ENCODE measurements at places on chromosomes 2 and 18.

DNA sequence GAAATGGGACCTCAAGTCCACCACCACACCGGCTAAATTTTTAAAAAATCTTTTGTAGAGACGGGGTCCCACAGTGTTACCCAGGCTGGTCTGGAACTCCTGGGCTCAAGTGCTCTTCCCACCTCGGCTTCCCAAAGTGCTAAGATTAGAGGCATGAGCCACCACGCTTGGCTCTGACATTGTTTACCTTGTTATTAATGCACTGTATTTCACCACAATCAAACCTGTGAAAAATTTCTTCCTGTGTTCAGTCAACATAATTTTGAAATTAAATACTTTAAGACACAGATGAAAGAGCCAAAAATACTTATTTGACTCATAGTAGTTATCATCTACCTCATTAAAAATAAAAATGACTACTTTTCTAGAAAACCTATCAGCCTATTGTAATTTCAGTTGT is 16.0 kb upstream of the FAM124B start:
- no peak for DNase-seq

DNA sequence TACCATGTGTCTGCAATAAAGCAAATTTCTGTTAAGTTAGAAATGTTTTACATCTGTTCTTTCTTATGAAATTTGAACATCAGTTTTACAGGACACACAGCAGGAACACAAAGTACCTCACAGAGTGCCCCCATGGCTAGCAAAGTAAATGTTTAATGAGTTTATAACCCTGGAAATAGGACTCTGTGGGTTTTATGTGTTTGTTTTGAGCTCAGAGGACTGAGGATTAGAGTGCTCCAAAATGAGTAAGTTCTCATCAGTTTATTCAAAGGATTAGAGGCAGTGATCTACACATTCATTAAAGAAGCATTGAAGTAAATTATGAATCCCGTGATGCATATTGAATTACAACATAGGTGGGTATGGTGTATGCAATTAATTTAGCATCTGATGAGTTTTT is 281.8 kb downstream of the GULP1 start:
- DNase-seq: no peak

GRCh38 chr18:49400398-49401072 is 59.9 kb downstream of the DYM start:
- peak; percentile 95 for DNase-seq

GRCh38 chr2:99198103-99198841 is 17.3 kb downstream of the MRPL30 start:
- DNase-seq: no peak

DNA sequence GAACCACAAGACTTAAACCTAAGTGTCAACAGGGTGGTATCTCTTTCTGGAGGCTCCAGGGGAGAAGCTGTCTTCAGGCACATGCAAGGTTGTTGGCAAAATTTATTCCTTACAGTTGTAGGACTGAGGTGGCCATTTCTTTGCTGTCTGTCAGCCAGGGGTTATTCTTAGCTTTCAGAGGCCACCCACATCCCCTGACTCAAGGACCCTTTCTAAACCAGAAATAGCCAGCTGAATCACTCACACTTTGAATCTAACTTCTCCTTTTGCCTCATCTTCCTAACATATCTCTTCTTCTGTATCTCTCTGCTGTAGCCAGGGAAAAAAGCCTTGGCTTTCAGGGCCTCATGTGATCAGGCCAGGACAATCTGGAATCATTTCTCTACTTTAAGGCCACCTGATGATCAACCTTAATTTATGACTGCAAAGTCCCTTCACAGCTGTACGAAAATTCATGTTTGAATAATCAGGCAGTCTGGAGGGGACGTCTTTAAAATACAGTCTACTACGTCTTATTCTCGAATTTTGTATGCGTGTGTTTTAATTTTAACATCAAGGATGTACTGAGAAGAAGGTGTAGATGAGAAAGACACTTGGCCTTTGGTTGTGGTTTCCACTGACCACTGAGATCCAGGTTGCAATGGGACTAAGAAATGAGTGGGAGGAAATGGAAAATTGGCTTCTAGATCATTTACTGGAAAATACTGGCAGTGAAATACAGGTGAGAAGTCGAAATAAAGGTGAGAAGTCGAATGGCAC is 90.4 kb downstream of the DOCK10 start:
- DNase-seq: no peak

DNA sequence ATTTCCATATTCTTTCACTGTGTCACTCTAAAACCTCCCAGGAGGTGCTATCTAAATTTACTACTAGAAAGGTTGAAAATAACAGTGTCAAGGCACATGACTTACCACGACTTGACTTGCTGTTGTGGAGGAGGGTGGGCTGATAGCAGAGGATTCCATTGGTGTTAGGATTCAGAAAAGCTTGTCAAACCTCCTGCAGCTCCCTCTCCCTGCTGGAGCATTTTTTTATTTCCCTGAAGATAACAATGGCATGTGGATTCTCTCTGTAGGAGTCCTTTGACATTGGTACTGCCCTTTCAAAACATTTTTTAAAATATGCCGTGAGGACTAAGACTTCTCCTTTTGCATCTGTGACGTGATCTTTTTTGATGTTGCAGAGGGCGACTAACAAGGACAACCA is 696.9 kb upstream of the GYPC start:
- DNase-seq: no peak

DNA sequence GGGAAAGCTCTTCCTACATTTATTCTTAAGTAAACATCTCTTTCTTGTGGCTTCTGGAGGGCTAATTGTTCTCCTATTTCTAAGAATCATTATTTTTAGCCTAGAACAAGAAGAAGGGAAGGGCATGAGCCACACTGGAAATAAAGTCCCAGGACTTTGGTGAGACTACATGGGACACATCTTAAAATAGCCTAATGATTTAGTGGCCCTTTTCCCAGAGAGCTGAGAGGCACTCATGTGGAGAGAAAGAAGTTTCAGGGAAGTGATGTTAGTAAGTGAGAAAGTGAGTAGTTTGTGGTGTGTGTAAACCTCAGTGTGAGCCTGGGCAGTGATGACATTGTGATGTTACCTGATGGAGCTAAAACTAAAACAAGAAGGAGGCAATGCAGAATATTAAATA is 14.6 kb downstream of the ITGA4 start:
- peak; percentile 13 for DNase-seq

DNA sequence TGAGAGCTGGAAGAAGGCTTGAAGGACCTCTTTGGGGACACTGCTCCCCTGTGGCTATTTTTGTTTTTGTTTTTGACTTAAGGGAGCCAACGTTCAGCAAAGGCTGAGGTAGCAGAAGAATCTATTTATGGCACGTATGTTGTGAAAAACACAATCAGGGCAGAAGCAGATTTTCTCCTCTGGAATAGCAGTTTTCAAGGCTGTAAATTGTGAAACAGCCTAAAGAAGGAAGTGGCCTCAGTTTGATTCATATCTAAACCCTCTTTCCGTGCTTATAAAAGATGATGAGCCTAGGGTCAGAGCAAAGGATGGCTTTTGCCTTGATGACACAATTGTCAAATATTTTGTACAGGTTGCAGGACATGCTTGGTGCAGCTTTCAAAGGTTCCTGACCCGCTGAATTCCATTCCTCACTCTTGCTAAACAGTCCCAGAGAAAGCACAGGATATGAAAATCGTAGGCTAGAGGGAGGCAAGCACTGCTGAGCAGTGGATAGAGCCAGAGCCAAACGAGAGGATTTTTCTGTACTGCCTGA is 106.2 kb upstream of the DLX2 start:
- peak; percentile 16 for DNase-seq

DNA sequence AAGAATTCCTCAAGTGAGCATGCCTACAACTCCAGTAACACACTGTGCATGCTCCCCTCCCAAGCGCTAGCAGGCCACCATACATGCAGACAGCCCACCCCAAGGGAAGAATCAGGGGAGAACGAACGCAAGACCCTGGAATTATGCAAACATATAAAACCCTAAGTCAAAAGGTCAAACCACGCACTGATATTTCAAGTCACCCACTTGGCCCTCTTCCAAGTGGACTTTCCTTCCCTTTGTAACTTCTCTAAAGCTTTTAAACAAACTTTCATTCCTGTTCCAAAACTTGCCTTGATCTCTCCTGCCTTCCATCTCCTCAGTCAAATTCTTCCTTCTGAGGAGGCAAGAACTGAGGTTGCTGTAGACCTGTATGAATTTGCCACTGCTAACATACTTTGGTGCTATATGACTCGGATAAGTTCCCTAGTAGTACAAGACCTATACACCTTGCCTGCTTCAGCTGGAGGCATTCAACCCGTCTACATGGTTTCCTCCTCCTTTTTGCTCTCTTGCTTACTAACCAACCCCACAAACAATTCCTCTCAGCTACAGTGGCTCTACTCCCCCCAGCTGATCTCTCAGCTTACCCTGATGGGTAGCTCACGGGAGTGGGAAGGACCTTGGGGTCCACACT is 11.1 kb upstream of the RPIA start:
- DNase-seq: no peak

DNA sequence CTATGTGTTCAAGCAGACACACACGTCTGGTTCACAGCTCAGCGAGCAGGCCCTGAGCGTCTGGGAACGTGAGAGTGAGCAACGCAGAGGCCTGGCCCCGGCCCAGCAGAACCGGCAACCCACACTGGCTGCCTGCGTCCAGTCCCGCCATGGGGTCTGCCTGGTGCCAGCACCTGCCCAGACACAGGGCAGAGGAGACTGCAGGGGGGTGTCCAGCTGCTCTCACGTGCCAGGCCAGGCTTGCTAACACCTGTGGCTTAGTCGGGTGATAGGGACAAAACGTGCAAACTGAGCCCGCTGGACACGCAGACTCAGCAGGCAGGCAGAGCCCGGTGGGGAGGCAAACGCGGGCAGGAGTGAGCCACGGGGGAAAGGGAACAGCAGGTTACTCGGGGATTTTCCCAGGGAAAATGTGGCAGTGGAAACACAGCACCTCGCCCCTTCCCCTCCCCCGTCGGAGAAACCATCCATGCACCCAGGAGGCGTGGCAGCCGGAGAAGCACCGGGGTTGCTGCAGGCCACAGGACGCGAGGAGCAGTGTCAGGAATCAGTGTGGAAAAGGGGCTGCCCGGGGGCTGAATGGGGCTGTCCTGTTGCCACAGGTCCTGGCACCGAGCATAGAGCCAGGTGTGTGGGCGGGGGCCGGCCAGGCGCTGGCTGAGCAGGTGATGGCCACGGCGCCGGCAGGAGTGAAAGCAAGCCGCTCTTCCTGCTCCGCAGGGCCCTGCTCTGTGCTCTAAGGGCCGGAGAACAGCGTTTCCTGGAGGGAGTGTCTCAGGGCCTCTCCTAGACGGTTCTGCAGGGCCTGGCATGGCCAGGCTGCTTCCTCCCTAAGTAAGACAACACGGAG is 154.7 kb downstream of the HDAC4 start:
- no peak for DNase-seq

GRCh38 chr2:84674586-84674985 is 158.3 kb downstream of the DNAH6 start:
- no peak for DNase-seq

DNA sequence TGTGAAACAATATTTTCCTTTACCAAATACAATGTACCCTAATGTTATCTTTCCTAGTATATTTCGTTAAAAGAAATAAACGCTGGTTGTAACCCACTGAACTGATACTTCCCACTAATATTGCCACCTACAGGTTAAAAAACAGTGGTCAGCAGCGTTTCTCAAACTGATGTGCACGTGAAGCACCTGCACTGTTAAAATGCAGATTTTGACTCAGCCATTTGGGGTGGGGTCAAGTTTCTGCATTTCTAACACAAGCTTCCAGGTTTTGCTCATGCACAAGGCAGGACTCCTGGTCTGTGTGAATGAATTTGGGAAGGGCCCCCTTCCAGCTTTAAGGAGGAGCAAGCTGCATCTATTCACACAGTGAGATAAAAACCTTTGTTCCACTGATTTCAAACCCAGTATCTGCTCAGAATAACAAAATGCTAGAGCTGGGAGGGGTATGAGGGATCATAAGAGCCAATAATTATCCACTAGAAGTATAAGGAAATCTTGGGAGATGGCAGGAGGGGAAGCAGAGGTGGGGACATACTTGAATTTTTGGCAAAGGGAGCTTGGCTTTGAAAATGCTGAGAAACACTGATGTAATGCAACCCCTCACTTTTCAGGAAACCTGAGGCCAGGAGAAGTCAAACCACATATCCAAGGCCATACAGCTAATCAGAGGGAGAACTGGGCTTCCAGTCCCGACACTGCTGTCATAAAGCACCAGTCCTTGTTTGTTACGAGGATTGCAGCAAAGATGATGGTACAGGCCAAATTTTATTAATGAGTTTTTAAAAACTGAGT is 116.2 kb downstream of the RBMS1 start:
- DNase-seq: no peak

DNA sequence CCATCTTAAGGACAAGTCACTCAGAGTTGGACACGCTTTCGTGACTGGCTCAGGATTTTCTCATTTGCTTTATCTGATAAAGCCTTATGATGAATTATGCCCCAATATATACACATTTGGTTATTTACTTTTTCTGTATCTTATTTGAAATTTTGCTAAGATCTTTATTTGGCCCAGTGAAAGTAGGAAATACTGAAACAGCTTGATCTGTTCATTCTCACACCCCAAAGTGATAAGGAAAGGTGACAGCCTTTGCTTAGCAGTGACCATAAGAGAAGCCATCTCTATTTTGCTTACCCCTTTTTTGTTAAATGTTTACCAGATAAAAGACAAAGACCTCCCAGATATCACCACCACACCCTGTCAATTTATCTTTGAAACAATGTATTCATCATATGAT is 428.3 kb downstream of the PARD3B start:
- DNase-seq: peak; percentile 8

GRCh38 chr2:240604291-240604938 is 17.9 kb downstream of the CAPN10 start:
- peak; percentile 42 for DNase-seq

DNA sequence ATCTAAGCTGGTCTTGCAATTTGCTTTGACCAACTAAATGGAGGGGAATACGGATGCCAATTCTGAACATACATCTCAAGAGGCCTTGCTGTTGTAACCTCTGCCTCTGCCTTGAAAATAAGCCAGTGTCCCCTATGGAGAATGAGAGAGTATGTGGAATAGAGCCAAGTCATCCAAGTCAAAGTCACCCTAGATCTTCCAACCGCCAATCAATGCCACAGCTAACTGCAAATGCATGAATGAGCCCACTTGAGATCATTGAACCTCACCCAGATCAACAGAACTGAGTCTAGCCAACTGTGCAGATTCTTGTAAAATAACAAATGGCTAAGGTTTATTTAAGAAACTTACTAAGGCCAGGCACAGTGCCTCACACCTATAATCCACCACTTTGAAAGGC is 139.8 kb upstream of the TANK start:
- DNase-seq: no peak

DNA sequence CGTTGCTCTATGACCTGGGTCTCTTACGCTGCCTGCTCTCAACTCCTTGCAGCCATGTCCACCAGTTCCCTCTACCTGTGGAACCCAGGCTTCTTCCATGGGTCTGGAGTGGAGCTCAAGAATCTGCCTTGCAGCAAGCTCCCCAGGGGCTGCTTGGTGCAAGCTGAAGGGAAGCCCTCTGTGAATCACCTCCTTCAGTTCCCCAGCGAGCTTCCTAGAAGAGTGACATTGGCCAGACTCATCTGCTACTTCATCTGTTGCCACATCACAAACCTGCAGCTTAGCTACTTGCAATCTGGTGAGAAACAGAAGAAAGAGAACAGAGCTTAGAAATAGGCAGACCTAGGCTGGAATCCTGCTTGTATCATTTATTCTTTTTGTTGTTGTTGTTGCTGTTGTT is 9.8 kb upstream of the EFR3B start:
- DNase-seq: no peak

- peak; percentile 51 for DNase-seq
Observed at GRCh38 chr18:13500227-13500865, 226.0 kb downstream of the FAM210A start.

GRCh38 chr2:65061146-65061909 is 5.1 kb downstream of the CEP68 start:
- DNase-seq: no peak
